ENCODE measurements at places on chromosomes 16 and 17.

GRCh38 chr17:29645515-29646051 is 22.9 kb upstream of the CORO6 start:
- DNase-seq: no peak

GRCh38 chr17:73690676-73691075 is 46.4 kb upstream of the SDK2 start:
- DNase-seq: no peak

DNA sequence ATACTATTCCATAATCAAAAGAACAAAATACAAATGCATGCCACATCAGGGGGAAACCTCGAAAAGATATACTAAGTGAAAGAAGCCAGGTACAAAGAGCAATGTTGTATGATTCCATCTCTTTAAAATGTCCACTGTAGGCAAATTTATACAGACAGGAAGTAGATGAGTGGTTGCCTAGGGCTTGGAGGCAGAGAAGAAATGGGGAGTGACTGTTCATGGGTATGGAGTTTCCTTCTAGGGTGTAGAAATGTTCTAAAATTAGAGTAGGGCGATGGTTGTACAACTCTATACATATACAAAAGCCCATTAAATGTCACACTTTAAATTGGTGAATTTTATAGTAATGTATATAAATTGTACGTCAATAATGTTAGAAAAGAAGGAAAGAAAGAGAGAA is 128.1 kb downstream of the MAF start:
- DNase-seq: no peak

DNA sequence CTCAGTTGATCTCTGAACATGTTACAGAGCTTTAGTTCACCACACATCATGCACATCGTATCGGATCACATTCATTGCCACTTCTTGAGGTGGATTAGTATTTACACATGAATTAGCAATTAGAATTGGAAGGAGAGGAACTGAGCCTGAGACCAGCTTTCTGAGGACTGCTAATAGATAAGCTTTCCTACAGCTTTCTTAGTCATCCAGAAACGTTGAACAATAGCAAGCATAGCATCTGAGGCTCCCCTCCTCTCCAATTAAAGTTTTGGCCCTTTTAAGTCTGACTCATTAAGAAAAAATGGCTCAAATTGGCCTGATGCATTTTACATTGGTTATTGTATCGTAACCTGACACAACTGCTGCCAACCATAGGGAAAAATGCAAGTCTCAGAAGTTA is 1130.4 kb downstream of the CDH8 start:
- no peak for DNase-seq

- no peak for DNase-seq
Measured at GRCh38 chr17:147796-148740, 10.7 kb downstream of the SCGB1C2 start.

- no peak for DNase-seq
Measured at GRCh38 chr16:12902511-12903372, 1.3 kb downstream of the SHISA9 start.

GRCh38 chr17:7175330-7175733 is 3.8 kb downstream of the ASGR1 start:
- no peak for DNase-seq

DNA sequence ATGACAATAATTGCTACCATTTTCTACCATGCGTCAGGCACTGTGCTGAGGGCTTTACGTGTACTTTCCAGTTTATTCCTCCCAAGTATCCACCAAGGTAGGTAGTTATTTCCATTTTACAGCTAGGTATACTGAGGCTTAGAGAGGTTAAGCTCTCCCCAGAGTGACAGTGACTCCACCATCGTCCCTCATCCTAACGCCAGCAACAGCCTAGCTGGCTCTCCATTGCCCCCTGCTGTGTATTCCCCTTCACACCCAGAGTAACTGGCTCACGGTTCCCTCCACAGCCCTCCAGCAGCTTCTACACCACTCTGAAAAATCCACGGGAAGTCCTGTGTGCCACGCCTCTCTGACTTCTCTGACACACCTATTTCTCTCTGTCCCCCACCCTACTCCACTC is 7.1 kb upstream of the ASGR1 start:
- no peak for DNase-seq

DNA sequence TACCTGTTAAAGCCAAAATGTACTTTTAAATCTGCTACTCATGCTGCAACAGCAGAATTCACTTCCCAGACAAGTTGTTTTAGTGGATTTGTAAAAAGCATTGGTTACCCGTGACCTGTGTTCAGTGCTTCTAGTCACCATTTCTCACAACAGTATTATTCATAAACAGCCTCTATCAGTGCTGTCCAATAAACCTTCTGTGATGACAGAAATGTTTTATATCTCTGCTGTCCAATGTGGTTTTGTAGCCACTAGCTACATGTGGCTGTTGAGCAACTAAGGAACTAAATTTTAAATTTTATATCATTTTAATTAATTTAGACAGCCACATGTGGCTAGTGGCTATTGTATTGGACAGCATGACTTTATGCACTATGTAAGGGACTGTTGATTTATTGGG is 12.6 kb downstream of the MAP3K3 start:
- no peak for DNase-seq

- peak; percentile 2 for DNase-seq
Measured at GRCh38 chr17:28372203-28372944, 880 bp downstream of the SARM1 start.

- no peak for DNase-seq
Measured at GRCh38 chr16:1499756-1500464, 6.8 kb downstream of the TELO2 start.

GRCh38 chr16:68732042-68732680 is 4.9 kb upstream of the CDH1 start:
- no peak for DNase-seq

- DNase-seq: no peak
Measured at GRCh38 chr17:33983824-33984574, 271.1 kb upstream of the CCL2 start.

DNA sequence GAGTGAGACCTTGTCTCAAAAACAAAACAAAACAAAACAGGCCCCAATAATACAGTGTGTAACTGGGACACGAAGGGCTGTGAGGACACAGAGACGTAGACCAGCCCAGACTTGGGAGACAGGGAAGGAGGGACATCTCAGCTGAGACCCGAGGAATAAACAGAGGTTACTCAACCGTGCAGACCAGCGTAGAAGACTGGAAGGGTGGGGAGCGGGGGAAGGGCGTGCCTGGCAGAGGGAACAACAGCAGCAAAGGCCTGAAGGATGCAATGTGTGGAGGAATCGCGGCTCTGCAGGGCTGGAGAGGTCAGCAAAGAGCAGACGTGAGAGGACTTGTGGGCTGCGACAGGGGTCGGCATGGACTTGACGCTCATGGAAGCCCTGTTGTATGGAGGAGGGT is 11.6 kb upstream of the CES4A start:
- DNase-seq: no peak

DNA sequence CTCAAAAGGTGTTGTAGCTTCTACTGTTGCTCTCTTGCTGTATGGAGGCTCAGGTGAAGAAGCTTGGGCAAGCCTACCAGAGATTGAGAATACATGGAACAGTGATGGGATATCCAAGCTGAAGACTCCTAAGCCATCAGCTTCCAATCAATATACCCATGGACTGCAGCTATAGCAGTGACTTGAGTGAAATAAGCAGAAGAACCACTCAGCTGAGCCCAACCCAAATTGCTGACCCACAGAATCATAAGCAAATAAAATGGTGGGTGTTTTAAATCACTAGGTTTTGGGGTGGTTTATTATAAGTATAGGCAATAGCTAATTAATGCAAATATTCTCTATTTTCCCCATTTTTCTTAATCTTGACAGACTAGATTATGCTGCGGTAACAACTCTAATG is 147.7 kb upstream of the SALL1 start:
- no peak for DNase-seq

- no peak for DNase-seq
Measured at GRCh38 chr16:79776243-79776847, 175.8 kb upstream of the MAF start.

- DNase-seq: peak; percentile 51
Measured at GRCh38 chr16:30401768-30402425, 5.5 kb upstream of the ZNF771 start.

GRCh38 chr16:86370062-86370461 is 140.3 kb upstream of the FOXF1 start:
- DNase-seq: no peak

GRCh38 chr16:14175086-14175485 is 104.0 kb downstream of the MRTFB start:
- DNase-seq: no peak

- peak; percentile 58 for DNase-seq
Measured at GRCh38 chr17:82781894-82782274, 30.0 kb downstream of the TBCD start.

GRCh38 chr17:19487024-19487600 is 46.5 kb upstream of the SLC47A1 start:
- DNase-seq: no peak

GRCh38 chr17:31431098-31431851 is 39.8 kb downstream of the RAB11FIP4 start:
- no peak for DNase-seq

DNA sequence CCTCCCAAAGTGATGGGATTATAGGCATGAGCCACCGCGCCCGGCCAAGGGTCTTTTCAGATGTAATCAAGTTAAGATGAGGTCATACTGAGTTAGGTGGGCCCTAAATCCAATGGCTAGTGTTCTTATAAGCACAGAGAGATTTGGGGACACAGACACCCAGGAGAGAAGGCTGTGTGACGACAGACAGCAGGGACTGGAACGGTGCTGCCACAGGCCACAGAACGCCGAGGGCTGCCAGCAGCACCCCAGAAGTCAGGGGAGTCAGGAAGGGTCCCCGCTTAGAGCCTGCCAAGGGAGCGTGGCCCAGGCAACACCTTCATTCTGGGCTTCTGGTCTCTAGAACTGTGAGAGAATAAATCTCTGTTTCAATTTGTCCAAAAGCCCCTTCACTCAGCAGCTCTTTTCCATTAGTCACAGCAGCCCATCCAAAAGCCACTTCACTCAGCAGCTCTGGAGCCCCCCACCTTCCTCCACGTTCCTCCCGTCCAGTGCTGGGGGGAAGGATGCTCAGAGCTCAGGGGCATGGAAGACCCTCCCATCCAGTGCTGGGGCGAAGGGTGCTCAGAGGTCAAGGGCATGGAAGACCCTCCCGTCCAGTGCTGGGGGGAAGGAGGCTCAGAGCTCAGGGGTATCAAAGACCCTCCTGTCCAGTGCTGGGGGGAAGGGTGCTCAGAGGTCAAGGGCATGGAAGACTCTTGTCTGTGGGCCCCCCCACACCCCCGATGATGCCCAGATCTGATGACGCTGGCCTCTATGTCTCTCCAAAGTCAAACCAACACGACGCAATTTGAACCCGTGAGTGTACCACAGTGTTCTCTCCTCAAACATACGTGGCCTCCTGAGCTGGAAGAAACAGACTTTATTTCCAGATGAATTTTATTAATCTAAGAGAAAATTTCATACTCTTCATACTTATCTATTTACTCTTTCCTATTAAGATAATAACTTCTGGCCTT is 11.9 kb downstream of the RAB40B start:
- no peak for DNase-seq

DNA sequence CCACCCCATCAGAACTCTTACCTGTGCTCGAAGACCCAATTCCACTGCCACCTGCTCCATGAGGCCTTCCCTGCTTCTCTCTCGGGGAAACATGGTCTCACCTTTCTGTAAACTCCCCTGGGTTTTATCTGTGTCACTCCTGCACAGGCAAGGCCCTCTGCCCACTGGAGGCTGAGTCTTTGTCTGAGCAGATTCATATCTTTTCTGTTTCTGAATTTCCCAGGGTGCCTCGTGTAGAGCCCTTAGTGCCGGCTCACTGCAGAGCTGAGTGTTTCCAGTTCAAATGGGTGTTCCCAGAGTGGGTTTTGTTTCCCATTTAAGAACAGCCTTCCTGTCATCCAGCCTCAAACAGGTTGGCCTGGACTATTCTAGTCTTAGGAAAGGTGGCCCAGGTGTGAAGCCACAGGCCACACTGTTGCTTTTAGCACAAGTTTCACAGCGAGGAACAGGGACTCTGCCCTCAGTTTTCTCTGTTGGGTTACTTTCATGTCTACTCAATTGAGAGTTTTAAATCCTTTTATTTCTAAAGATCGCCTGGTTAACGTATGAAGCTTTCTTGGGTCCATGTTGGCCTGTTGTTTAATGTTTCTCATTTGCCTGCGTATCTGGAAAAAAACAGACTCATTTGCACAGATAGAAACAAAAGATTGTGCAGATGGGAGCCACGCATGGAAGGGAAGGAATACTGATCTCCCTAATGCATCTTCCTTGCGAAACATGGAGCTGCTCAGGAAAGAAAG is 228.7 kb downstream of the MSI2 start:
- DNase-seq: no peak

DNA sequence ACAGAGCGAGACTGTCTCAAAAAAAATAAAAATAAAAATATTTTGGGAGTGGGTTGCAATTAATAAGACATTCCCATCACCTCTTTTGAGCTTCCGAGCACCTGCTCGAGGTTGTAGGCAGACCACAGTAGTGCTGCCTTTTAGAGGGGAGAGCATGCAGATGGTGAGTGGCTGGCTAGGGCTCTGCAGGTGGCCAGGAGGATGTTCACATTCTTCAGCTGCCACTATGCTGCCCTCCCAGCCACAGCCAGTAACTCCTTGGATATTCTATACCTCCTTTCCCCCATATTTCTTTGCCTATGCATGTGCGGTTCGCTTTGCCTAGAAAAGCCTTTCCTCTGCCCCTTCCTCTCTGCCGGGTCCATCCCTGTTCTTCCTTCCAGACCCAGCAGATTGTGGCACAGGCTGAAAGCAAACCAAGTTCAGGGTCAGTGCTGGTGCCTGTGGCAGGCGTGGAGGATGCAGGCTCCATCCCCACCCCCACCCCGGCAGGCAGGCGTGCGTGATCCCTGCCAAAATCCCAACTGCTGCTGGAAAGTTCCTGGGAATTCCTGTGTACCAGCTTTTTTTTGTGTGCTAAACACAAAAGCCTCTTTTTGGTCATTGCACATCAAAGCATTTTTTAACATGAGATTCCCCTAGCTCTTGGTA is 33.8 kb upstream of the CMIP start:
- no peak for DNase-seq

- no peak for DNase-seq
Measured at GRCh38 chr17:39229274-39229913, 3.6 kb upstream of the STAC2 start.

- peak; percentile 18 for DNase-seq
Measured at GRCh38 chr16:84175350-84176081, 11.3 kb downstream of the TAF1C start.

DNA sequence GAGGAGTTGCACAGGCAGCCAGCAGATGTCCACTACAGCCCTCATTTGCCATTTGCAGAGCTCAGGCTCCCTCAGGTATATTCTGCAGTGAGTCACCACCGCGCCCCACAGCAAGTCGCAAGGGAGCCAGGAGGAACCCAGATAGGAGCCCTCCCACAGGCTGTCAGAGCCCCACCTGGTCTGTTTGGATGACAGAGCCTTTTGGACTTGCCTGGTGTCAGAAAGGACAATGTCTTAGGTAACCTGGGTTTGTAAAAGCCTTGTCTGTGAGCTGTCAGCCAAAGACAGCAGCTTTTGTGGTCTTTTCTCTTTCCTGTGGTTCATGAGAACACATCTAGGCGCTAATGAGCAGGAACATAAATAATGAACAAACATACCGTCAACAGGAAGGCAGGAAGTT is 70.9 kb downstream of the GNAO1 start:
- no peak for DNase-seq

- no peak for DNase-seq
Measured at GRCh38 chr16:29745121-29745852, 503 bp downstream of the C16orf54 start.
